ENCODE measurements at places on chromosomes 11 and 22.

GRCh38 chr11:36098853-36099375, 155.1 kb downstream of the LDLRAD3 start:
- DNase-seq: peak; percentile 70

DNA sequence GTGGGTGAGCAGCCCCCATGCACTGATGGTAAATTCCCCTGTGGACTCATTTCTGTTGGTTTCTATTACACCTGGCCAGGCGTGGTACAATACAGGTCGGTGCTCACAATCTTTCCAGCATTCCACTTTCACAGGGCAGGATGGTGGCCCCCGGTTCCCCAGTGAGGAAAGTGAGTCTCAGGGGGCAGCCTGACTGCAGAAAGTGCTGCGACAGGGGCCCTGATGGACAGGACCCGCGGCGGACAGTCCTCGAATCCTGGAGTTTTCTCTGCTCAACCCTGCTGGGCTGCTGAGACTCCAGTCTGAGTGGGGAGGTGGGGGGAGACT, 3.1 kb upstream of the PGGHG start:
- no peak for DNase-seq

DNA sequence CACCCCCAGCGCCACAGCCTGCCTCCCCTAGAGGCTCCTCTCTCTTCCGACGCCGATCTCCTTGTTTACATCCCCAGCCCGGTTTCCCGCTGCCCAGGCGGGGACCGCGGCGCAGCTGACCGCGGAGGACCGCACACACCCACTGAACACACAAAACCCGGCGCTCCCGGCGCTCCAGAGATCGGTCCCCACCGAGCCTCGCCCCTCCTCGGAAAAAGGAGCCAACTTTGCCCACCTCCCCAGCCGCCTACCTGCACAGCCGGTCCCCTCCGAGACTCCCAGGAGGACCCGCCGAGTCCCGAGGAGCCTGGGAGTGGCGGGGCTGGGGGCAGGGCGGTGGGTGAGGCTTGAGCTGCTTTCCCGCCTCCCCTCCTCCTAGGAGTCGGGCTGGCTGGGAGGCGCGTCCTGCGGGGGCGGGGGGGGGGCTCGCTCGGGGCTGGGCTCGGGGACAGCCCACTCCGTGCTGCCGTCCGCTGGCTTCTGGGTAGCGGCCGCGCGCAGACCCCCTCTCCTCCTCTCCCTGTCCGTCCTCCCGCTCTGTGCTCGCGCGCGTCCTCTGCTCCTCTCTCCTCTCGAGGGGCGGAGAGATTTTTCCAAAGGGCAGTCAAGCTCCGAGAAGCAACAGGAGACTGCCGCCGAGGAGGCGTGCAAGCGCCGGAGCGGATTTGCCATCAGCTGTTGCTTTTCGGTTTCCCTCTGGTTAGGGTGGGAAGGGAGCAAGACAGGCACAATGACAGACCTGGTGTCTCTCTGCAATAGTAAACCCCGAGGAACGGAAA, at the start of gene FXYD6:
Gene FXYD6, minus strand, starts transcription at position 318 of the 779 bp plus-strand sequence. CDS start 33,882 bp downstream, outside the sequence.
- no peak for DNase-seq

- no peak for DNase-seq
Measured at GRCh38 chr11:70078095-70078780, at the start of gene ANO1. ANO1 (plus strand) TSS chr11:70078317; CDS start chr11:70078607, 290 bp downstream.

GRCh38 chr11:124681421-124681820, 7.7 kb downstream of the SPA17 start:
- DNase-seq: no peak

GRCh38 chr11:130737866-130738431, 178.3 kb downstream of the SNX19 start:
- DNase-seq: no peak

GRCh38 chr11:60939301-60939700, 12.7 kb downstream of the SLC15A3 start:
- no peak for DNase-seq

GRCh38 chr11:126888115-126888712, 112.4 kb downstream of the KIRREL3 start:
- DNase-seq: no peak

GRCh38 chr11:9849389-9849788, 185.5 kb downstream of the SWAP70 start:
- DNase-seq: peak; percentile 28

DNA sequence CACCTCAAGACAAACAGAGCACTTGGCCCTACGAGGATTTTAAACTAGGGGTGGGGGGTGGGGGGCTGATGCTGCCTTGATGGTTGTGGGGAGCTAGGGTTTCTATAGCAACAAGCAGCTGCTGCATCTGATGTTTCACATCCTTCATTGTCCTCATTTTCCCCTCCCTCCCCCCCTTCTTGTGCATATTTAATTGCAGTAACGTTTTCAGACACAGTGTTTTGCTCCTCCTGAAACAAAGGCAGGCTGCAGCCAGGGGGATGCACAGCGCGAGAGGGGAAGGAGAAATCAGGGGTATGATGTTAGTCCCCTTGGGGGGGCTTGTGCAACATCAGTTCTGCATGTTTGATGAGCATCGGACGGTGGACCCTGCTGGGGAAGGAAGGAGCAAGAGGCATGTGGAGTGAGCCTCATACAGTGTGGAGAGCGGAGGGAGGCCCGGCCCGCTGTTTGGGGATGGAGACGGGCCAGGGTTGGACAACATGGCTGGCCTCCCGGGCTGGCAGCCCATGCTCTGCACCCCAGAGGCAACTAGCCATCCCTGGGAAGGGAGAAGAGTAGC, 208.3 kb downstream of the CEP164 start:
- peak; percentile 88 for DNase-seq

- no peak for DNase-seq
Measured at GRCh38 chr11:87173185-87174039, 135.7 kb downstream of the TMEM135 start.

DNA sequence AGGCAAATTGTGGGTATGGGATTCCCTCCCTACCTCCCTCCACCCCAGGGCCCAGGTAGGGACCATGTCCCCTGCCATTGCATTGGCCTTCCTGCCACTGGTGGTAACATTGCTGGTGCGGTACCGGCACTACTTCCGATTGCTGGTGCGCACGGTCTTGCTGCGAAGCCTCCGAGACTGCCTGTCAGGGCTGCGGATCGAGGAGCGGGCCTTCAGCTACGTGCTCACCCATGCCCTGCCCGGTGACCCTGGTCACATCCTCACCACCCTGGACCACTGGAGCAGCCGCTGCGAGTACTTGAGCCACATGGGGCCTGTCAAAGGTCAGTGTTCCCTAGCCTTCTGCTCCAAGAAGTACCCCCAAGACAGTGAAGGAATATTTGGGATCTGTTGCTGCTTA, at the start of gene TOMT:
Gene TOMT, plus strand, starts transcription at position 37 of the 400 bp plus-strand sequence. Its CDS starts 28 bp downstream, at position 65.
- DNase-seq: no peak

- DNase-seq: no peak
Measured at GRCh38 chr11:125304876-125305275, 140.3 kb downstream of the PKNOX2 start.

- no peak for DNase-seq
Measured at GRCh38 chr22:20584872-20585638, 77.6 kb downstream of the MED15 start.

DNA sequence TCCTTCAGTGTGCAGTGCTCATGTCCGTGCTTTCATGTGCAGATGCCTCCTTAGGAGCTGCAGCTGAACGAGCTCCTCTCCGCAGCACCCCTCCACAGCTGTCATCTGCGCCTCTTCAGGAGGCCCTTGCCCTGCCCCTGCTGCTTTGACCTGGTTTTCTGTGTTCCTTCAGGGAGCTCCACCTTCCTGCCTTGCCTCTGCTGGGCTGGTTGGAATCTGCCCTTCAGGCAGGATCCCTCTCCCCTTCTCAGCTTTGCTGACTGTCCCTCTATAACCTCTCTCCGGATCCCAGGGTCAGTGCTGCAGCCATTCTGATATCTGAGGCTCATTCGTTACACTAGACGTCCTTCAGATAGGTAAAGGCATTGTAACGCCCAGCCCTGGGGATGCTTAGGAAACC, 67.9 kb downstream of the SCN3B start:
- DNase-seq: no peak

GRCh38 chr11:104451197-104451893, 287.4 kb upstream of the PDGFD start:
- no peak for DNase-seq

GRCh38 chr11:117620659-117621058, 176.4 kb downstream of the DSCAML1 start:
- no peak for DNase-seq

DNA sequence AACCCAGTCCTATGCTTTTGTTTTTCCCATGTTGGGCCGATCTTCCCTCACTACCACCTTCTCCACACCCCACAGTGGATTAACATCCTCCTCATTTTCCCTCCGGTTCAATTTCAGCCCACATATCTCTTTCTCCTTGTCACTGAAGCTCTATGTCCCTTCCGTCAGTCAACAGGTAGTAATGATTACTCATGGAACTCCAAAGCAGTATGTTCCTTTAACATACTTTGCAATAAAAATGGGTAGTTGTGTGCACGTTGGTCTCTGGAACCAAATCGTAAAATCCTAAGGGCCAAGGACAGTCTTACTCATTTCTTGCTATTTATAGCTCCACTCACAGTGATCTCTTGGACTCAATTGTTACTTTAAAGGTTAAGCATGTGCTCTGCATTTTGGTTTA, 20.2 kb downstream of the AMOTL1 start:
- DNase-seq: no peak

DNA sequence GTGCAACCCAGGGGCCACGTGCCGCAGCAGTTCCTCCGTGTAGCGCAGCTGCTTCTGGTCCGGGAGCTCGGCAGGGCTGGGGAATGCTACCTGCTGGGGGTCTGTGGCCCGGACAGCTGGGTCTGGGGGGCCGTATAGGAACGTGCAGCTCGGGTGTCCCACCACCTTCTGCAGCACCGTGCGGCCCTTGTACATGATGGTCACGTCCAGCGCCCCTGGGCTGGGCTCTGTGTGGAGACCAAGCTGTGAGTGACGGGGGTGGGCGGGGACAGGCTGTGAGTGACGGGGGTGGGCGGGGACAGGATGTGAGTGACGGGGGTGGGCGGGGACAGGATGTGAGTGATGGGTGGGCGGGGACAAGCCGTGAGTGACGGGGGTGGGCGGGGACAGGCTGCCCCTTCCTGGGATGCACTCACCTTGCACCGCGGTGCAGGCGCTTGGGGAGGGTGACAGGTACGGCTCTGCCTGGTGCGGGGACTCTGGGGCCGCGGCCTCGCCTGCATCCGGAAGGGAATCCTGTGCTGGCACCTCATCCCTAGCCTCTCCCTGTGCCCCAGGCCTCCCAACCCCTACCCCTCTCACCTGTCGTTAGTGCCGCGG, 2.3 kb downstream of the IRF7 start:
- no peak for DNase-seq

- no peak for DNase-seq
Measured at GRCh38 chr11:33268945-33269540, 11.9 kb downstream of the HIPK3 start.

DNA sequence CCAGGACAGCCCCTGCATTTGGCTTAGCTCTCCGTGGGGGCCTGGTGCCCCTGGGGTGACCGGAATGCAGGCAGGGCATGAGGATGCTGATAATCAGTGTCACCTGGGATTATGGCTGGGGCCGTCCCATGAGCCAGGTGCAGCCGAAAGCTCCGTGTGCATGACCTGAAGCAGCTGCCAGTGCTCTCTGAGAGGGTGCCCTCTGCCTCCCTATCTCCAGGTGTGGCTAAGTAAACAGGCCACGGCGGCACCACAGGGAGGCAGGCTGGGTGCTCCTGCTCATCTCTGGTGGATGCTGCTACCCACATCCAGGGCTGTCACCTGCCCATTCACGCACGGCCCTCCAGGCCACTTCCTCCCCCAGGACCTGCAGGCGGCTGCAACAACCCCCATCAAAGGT, 29.8 kb downstream of the DUSP8 start:
- no peak for DNase-seq

DNA sequence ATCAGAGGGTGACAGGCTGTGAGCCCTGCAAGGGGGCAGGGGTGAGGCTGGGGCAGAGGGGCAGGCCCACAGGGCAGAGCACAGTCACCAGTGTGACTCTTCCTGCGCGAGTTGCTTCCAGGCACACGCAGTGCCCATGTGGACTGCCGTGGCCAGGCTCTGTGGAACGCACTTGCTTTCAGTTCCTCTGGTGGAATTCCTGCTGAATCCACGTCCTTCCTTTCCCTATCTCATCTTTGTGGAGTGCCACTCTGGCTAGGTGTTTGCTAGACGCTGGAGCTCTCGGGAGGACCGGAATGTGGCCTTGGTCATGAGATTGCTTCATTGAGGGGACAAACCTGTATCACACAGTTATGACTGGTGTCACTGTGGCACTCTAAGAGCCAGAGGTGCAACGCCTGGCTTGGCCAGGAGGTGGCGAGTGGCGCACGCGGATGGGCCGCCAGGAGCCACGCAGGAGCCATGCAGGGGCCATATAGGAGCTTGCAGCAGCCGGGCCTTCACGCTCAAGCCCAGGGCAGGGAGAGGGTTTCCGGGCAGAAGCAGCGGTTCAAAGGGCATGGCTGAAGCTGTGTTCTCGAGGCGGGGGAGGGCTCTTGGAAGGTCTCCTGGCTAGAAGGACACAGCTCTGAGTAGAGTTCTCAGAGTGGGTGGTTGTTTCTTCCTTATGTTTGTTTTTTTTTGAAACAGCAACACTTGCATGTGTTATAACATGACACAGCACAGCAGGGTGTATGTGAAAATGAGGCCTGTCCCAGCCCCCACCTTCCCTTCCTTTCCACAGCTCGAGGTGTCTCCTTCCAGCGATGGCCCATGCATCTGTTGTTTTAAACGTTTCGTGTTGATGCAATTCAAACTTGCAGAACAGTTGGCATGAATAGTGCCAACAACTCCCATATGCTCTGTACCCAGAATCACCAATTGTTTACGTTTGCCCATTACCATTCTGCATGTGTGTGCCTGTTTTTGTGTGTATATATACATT, 36.2 kb downstream of the TBC1D22A start:
- peak; percentile 67 for DNase-seq

DNA sequence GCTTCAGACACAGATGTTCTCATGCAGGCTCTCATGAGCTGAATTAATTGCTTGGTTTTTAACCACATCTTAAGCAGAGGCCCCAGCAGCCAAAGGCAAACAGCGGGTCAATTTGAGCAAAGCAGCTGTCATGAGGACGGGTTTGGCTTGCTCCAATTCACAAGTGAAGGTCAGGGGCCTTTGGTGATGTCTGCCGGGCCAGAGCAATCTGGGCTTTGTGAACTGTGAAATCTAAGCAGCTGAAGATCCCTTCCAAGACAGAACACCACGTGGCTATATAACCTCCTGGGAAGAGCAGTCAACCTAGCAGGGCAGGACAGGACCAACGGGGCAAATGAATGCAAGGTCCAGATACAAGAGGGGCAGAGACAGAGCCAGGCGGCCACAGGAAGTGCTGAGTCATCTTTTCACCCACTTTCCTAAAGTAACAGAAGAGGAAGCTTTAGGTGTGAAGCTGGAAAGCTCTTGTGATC, 187.3 kb upstream of the B3GAT1 start:
- DNase-seq: no peak

All from pons (tissue), 1 donor.